ENCODE measurements at places on chromosomes 4 and X. TPM values are rescaled to one million over a fixed set of nuclear protein-coding genes. Genes with fewer than 3 reads are reported as not detected.

The CD40LG gene
- total RNA-seq = not detected

The PPBP gene
- not detected for total RNA-seq

- no peak for DNase-seq
These were observed 128.0 kb downstream of the TMA16 start for GRCh38 chr4:163622379-163623035.

- no peak for DNase-seq
These were observed 201.0 kb upstream of the GPR101 start for GRCh38 chrX:137234651-137235402.

The USP51 gene
- 2.2 TPM for total RNA-seq

GRCh38 chrX:150085881-150086280 lies 147.6 kb upstream of the EOLA2 start:
- peak; percentile 46 for DNase-seq

GRCh38 chrX:71619193-71619592 lies 882 bp upstream of the CXCR3 start:
- DNase-seq = peak; percentile 25

The FATE1 gene
- not detected for total RNA-seq

The BMX gene
- total RNA-seq = not detected

GRCh38 chrX:24979081-24979480 lies 36.7 kb downstream of the ARX start:
- DNase-seq = no peak

GRCh38 chr4:109969919-109970318 lies 57.2 kb downstream of the EGF start:
- no peak for DNase-seq

GRCh38 chr4:26033389-26033788 lies 119.4 kb downstream of the SMIM20 start:
- no peak for DNase-seq
